Caco-2 (cell line): ENCODE measurements at places on chromosomes 12 and 14.
A peak's percentile ranks its signal among the peaks of the same experiment; 100 is the strongest.

DNA sequence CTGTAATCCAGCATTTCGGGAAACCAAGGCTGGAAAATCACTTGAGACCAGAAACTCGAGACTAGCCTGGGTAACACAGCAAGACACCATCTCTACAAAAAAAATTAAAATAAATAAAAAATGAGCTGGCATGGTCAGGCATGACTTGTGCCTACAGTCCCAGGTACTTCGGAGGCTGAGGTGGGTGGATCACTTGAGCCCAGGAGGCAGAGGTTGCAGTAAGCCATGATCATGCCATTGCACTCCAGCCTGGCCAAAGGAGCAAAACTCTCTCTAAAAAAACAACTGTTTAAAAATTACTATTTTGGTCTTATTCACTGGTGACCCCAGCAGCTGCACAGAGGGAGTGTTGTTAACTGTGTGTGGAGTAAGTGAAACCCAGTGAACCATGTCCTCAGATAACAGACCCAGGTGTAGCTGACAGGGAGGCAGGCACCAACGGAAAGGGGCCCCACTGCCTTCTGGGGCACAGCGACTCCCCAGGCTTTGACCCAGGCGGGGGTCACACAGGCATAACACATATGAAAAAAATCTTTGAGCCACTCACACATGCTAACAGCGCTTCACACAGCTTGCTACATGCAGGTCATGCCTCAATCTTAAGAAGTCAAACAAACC is 12.1 kb downstream of the DDX54 start:
- DNase-seq, result no peak

DNA sequence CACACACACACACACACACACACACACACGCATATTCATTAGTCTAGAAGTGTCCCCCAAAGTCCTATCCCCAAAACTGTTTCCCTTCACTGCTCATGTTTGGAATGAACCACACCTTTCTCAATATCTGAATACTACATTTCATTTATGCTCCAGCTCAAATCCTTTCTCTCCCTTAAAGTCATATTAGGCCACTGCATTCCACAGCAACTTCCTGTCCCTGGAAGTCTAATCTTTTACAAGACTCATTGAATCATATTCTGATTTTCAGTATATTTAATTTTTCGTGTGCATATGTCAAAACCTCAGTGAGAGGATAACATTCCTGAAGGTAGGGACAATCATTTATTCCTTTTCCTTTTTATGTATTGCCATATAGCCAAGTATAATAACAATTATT is 155.6 kb upstream of the LMNTD1 start:
- no peak for DNase-seq

- no peak for DNase-seq
These were observed 537 bp downstream of the NFE2 start for GRCh38 chr12:54300225-54300731.

DNA sequence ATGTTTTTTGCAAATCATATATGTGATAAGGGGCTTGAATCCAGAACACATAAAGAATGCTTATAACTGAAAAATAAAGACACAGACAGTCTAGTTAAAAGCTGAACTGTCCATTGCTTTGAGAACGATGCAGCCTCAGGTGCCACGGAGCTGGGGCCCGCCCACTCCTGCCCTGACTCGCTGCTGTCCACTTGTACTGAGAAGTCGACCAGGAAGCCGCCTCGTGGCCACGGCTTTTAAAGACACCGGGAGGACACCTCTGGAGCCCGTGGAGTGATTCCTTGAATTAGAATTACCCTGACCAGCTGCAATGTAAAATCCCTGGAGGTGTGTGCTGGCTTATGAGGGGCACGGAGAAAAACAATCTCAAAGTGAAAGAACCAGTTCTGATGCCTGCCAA is 23.9 kb upstream of the TEX22 start:
- DNase-seq, result no peak

GRCh38 chr12:90106568-90106967 is 397.9 kb upstream of the ATP2B1 start:
- no peak for DNase-seq

DNA sequence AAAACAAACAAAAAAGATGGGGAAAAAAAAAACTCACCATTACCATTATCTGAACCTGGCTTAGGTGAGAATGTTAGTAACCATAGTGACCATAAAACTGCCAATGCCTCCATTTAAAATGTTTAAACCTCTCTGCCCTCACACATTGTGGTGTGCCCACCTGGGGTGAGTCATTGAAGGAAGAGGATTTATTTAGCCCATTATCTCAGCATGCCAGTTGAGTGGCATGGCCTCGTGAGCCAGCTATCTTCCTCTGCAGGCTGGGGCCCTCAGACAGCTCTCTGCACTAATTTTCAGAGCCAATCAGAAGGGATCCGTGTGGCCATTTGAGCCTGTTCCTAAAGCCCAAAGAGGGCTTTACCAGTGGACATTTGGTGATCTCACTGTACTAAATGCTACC is 81.8 kb upstream of the CCDC198 start:
- no peak for DNase-seq

DNA sequence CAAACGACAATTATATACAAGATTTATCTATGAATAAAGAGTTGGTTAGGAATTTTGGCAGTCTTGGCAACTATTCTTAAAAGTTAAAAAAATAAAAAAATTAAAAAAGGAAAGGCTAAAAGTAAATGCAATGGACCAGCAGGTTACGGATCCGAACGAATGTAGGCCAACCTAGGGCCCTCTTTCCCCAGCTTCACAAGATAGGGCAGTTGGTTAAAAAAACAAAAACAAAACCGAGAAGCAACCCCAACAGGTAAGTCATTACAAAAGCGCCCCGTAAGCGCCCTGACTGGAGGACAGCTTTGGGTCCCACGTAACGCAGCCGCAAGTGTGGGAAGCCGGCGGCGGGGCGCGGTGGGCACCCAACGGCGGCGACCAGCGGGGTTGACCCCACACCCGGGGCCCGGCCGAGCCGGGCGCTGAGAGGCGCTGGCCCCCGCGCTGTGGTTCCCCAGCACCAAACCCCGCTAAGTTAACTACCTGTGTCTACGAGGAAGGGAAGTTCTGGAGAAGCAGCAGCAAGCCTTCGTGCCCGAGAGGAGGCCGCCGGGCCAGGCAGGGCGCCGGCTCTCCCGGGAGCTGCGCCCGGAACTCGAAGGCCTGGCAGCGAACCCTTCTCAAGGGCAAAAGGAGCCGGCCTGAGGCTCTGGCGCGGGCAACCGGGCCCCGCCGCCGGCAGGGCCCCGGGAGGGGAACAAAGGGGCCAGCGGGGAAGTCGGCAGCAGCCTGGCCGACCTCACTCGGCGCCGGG is 882 bp downstream of the HECTD1 start:
- DNase-seq, result peak; percentile 41

- DNase-seq, result no peak
These were observed 9.8 kb downstream of the FIGNL2 start for GRCh38 chr12:51838762-51839161.

GRCh38 chr14:95979339-95980042 is 59.7 kb upstream of the C14orf132 start:
- DNase-seq, result no peak

DNA sequence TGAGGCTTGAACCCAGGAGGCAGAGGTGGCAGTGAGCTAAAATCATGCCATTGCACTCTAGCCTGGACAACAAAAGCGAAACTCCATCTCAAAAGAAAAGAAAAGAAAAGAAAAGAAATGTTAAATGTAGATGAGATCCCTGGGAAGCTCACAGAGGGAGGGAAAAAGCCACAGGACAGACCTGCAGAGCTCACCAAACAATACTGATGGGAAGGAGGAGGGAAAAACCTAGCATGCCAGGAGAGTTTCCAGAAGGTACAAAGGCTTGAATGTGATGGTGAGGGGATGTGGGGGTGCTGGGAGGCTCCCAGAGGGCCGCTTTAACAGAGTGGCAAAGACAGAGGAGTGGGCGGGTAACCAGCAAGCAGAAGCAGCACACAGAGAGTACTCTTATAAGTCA is 72.3 kb downstream of the PTPN21 start:
- no peak for DNase-seq

GRCh38 chr12:24488091-24488596 is 460.8 kb downstream of the BCAT1 start:
- no peak for DNase-seq

DNA sequence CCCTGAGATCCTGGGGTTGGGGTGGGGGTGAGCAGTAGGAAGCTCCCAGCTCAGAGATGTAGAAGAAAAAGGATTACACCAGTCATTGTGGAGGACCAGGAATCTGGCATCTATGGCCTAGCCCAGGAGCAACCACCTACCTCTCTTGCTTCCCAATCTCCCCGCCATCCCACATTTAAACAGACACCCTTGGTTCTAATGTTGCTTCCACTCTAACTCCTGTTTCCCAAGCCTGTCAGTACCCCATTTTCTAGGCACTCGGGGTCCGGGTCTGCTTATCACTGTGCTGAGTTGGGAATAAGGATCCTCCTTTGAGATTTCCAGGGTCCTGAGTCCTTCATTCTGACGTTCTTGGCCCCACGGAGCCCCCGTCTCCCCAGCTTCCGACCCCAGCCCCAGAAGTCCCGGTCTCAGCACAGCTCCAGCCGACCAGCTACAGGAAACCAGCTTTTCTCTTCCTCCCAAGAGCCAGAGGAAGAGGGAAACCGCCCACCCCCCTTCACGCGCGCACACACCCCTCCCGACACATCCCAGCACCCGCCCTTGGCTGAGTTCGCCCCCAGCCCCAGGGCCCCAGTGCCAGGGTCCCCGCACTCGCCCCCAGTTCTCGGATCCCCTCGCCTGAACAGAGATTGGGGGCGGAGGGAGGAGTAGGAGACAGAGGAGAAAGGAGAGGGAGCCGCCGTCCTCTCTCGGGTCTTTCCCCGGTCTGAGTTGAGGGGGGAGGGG is 1.2 kb downstream of the ITGA5 start:
- DNase-seq, result no peak

DNA sequence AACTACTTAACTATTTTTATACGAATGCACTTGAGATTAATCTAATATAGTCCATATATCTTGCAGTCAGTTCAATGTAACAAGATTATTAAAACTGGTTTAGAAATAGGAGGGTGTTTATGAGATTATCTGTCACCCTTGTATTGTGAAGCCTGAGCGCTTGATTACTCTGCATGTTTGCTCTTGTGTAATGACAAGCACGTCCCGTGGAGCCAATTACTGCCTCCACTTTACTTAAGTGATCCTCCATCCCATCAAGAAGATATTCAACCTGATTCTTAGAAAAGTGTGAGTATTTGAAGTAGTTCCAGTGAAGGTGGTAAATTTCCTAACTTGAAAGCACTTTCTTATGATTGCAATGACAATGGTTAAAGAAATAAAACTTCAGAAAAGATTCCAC is 415.2 kb upstream of the GARIN6 start:
- no peak for DNase-seq

GRCh38 chr12:63164911-63165310 is 13.9 kb upstream of the AVPR1A start:
- DNase-seq, result no peak

DNA sequence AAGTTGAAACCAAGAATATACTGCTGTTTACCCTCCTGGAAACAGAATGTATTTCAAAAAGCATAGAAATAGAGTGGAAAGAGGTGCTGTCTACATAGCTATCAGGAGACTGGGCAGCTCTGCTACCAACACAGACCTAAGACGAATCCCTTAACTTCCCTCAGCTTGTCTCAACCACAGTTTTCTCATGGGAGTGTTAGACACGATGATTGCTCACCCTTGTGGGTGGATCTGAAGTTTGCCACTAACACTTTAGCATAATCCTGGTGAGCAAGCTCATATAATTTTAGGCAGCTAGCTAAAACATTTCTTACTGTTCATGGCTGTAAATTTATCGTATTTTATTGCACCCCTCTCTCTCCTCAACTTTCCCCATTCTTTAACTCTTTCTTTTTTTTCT is 38.5 kb downstream of the C12orf75 start:
- no peak for DNase-seq

DNA sequence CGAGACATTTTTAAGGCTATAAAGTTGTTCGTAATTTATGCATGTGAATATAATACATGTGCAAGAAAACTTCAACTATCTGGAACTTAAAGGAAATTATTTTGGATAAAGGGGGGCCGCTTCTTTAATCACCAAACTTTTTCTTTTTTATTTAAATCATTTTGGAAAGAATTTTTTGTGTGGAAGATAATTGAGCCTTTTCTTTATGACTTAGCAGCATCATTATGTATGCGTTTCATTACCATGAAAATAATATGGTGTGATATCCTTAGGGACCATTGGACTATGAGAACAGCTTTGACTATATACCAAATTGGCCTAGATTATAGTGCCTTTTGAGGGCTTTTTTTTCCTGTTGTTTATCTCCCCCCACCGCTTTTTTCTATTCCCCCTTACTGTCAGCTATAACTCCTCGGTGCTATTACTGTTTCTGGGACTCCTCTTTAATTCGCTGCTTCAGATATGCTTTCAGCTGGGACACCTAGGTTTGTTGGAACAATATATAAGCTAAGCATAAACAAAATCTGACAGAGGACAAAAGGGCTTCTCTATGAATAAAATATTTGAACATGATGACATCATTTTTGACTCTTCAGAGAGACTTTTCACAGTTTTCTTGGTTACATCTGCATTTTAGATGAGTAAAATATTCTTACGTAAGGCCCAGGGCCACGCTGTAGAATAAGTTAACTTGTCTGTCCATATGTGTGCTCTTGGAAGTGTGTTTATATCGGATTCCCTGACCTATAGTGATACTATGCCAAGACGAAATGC is 392.7 kb downstream of the NPAS3 start:
- DNase-seq, result no peak

DNA sequence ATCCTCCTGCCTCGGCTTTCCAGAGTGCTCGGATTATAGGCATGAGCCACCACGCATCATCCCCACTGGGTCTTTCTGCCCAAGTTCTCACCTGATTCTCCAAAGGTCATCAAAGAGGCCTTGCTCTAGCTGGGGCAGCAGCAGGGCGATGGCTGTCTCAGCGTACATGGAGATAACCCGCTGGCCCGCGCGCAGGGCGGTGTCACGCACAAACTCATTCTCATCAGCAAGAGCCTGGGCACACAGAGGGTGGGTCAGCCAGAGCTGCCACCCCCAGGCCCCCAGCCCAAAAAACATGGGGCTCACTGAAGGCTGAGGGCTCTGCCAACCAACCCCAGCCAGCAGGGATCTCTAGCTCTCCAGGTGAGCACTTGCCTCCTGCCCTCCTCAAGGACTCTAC is 27.7 kb upstream of the RAB35 start:
- no peak for DNase-seq

DNA sequence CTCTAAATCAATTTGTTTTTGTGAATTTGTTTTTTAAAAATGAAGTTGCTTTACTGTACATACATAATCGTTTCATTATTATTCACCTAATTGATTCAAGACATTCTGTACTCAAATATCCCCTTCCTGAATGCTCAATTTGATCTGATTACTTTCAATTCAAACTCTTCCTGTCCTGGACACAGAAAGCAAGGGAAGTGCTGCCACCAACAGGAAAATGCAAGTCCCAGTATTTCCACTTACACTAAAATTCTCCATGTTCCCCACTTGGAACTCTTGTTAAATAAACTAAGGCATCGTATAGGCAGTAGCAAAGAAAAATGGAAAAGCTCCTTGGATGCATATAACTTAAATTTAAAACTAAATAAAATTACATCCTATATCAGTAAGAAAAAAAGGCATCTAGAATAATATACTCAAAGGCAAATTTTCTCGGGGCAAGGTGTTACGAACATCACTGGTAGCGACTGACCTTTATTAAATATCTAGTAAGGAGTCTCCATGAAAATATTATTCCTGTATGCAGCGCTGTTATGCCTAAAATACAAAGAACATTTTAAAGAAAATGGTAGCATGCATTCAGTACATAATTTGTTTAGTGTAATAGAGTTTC is 72.0 kb upstream of the DBX2 start:
- DNase-seq, result no peak
